ENCODE measurements at places on chromosomes 13 and 19.
A peak's percentile ranks its signal among the peaks of the same experiment; 100 is the strongest.

DNA sequence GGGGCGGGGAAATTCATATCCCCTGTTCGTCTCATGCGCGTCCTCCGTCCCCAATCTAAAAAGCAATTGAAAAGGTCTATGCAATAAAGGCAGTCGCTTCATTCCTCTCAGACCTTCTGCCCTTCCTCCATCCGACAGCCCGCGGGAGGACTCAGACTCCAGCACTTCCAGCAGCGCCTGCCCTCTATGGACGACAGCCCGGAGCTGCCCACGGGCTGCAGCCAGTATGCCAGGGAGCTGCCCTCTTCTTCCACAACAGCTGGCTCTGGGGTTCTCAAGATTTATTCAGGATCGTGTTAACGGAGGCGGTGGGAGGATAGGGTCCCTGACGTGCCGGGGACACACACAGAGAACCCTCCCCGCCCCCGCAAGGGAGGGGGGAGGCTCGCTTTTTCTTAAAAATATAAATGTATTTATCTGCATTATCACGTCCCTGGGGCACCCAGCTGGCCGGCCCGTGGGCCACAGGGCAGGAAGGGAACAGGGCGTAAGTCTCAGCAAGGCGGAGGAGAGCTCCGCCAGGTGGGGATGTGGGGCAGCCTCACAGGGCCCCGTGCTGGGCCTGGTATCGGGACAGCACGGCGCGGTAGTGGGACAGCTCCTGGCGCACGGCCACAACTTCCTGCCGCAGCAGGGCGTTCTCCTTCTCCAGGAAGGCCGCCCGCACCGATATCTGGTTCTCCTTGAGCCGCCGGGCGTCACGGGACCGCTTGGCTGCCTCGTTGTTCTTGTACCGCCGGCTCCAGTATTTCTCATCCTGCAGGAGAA, 6.7 kb downstream of the DBP start:
- DNase-seq = no peak
- no peak overlapping the region for H3K4me3 ChIP-seq
- peaks cover 22% of the 10 kb centered on the region for H3K4me1 ChIP-seq
- no peaks in the 10 kb centered on the region for H3K27me3 ChIP-seq

DNA sequence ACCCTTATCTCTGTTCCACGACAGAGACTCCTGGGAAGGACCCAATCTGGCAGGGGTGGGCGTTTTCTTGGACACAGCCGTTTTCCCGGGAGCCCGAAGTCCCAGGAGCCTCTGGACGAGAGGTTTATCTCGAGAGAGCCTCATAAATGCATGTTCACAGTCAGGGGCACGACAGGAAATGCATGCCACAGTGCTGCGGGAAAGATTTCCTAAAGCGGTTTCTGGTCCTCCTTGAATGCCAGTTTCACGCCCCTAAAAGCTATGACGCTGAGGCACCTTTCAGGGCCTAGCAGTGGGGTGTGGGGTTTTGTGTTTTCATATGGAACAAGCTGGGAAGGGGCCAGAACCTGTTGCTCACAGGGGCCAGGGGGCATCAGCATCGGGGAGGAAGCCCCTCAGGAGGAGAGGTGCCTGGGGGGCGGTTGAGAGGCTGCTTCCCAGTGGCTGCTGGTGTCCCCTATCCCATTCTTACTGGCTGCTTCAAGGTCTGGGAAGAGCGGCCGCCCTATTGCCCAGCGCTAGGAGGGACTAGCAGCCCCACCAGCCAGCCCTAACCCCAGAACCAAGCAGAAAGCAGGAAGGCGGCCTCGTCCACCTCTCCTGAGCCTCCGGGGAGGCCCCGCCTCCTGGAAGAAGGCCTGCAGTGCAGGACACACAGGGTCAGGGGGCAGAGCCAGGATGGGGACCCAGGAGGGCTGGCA, 157.0 kb downstream of the KDM4B start:
- H3K4me3 ChIP-seq = no peak overlapping the region
- peaks cover 71% of the 10 kb centered on the region for H3K4me1 ChIP-seq
- peaks cover under 1% of the 10 kb centered on the region for H3K36me3 ChIP-seq
- H3K27ac ChIP-seq = peak overlapping the region; percentile 100
- H3K27me3 ChIP-seq = no peaks in the 10 kb centered on the region

DNA sequence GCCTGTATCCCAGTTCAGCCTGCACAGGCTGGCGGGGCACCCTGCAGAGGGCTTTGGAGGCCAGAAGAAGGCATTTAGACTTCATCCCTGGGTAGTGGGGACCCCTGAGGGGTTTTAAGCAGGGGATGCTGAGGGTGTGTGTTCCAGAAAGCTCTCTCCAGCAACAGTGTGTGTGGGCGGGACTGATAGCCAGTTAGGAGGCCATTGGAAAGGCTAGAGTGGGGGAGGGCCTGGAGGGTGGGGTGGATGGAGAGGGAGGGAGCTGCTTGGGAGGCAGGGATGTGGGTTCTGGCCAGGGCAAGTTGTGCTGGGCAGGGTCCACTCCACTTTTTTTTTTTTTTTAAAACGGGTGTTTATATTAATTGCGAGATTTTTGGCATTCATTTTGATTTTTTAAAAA, 28.3 kb downstream of the LYL1 start:
- DNase-seq = no peak
- H3K4me3 ChIP-seq = no peak overlapping the region
- no peak overlapping the region for H3K27ac ChIP-seq
- no peaks in the 10 kb centered on the region for H3K27me3 ChIP-seq

DNA sequence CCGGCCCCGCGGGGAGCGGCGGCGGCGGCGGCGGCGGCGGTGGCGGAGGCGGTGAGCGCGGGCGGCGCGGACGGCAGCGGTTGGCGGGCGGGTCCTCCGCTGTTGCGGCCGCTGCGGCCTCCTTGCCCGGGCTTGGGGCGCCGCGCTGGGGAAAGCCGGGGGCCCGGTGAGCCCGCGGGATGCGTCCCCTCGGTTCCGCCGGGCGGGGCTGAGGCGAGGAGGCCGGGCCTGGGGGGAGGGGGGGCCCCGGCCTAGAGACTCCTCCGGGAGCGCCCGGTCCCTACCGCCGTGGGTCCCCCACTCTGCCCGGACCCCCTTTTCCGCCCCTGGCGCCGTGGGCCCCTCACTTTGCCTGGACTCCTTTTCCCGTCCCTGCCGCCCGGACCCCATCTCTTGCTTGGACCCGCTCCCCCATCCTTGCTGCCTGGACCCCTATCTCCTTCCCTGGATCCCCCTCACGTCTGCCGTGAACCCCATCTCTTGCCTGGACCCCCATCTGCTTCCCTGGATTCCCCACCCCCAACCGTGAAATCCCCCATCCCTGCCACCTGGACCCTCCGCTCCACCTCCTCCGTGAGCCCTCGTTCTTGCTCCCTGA, 28.6 kb upstream of the NDUFS7 start:
- H3K27ac ChIP-seq = no peak overlapping the region
- H3K4me3 ChIP-seq = peak overlapping the region; percentile 35
- DNase-seq = no peak
- H3K36me3 ChIP-seq = no peaks in the 10 kb centered on the region
- H3K27me3 ChIP-seq = no peaks in the 10 kb centered on the region

GRCh38 chr13:85261757-85262346, 537.4 kb downstream of the SLITRK6 start:
- H3K4me3 ChIP-seq = no peak overlapping the region
- no peaks in the 10 kb centered on the region for H3K36me3 ChIP-seq
- H3K27me3 ChIP-seq = no peaks in the 10 kb centered on the region
- no peak for DNase-seq
- H3K4me1 ChIP-seq = no peaks in the 10 kb centered on the region

DNA sequence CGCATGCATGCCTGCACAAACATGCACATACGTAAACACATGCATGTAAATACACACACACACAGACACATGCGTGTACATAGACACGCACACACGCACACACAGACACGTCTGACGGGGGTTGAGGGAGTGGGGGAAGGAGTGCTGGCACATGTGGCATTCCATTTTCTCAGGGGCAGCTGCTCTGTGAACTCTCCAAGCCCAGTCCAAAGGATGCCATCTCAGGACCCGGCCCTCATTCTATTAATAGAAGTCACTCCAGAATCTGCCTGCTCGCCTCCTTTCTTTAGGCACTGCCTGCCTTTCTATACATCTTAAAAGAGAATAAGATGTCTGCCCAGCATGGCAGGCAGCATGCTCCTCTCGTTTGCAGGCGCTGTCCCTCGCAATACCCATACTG, 5.3 kb downstream of the ARHGEF7 start:
- H3K36me3 ChIP-seq = no peaks in the 10 kb centered on the region
- H3K27ac ChIP-seq = no peak overlapping the region
- no peaks in the 10 kb centered on the region for H3K27me3 ChIP-seq
- H3K4me3 ChIP-seq = no peak overlapping the region
- DNase-seq = no peak

DNA sequence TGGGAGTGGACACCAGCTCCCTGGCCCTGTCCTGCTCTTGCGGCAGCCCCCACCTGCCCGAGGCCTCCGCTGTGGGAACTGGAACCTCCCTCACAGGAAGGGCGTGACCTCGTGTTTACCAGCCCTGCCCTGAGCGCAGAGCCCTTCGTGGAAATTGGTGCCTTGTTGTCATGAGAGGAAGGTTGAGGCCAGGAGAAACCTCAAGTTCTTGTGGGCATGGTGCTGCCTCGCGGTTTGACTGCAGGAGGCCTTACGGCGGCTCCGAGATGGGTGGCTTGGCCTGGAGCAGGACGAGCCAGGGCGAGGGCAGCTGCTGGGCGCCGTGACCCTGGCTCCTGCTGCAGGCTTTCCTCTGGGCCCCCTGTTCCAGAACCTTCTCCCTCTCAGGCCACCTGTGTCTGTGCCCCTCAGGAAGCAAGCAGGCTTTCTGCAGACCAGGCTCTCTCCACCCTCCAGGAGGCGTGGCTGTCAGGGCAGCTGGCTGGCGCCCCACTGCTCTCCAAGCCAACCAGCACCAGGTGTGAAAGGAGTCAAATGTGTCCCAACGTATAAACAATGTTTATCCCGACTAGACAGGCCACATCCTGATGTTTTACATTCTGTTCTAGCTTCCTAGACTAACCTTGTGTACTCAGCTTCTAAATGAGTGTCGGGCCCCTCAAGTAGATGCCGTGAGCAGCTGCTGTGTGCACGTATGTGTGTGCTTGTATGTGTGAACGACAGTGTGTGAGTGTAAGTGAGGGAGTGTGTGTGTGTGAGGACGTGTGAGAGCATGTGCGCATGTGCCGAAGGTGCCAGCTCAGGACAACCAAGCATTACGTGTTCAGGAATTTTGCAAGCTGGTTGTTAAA, 10.4 kb upstream of the RASA3 start:
- peak; percentile 69 for DNase-seq
- H3K36me3 ChIP-seq = no peaks in the 10 kb centered on the region
- peaks cover 81% of the 10 kb centered on the region for H3K4me1 ChIP-seq
- H3K4me3 ChIP-seq = peak overlapping the region; percentile 14
- H3K27ac ChIP-seq = peak overlapping the region; percentile 84

GRCh38 chr13:46050771-46051170, 1.8 kb downstream of the ZC3H13 start:
- H3K27ac ChIP-seq = no peak overlapping the region
- no peak overlapping the region for H3K4me3 ChIP-seq
- DNase-seq = no peak
- H3K27me3 ChIP-seq = no peaks in the 10 kb centered on the region

- peaks cover 5% of the 10 kb centered on the region for H3K27me3 ChIP-seq
- DNase-seq = no peak
- H3K36me3 ChIP-seq = no peaks in the 10 kb centered on the region
- H3K4me3 ChIP-seq = no peak overlapping the region
- no peak overlapping the region for H3K27ac ChIP-seq
These were observed 1.4 kb downstream of the LGALS14 start for GRCh38 chr19:39705578-39706188.

DNA sequence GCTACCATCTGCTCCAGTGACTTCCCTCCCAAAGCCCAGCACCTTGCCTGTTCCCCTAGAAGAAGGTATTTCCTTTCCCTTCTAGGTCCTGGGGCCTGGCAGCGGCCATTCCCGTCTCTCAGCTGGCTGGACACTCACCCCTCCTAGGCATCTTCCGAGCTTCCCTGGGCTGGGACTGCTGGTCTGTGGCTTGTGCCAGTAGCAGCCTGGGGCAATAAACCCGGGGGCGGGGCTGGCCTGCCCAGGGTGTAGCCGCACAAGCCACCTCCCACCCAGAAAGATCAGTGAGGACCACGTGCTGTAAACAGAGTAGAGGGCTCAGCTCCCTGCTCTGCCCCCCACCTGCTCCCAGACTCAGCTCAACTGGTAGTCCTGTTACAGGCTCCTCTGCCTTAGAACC, 15.0 kb downstream of the LIPE start:
- H3K27me3 ChIP-seq = no peaks in the 10 kb centered on the region
- no peak overlapping the region for H3K27ac ChIP-seq
- H3K4me1 ChIP-seq = no peaks in the 10 kb centered on the region
- H3K4me3 ChIP-seq = no peak overlapping the region
- DNase-seq = no peak

- H3K4me1 ChIP-seq = peaks cover 20% of the 10 kb centered on the region
- no peak overlapping the region for H3K4me3 ChIP-seq
- no peaks in the 10 kb centered on the region for H3K27me3 ChIP-seq
- H3K36me3 ChIP-seq = peaks cover 5% of the 10 kb centered on the region
These were observed 2.7 kb upstream of the ZNF345 start for GRCh38 chr19:36847968-36848367.

DNA sequence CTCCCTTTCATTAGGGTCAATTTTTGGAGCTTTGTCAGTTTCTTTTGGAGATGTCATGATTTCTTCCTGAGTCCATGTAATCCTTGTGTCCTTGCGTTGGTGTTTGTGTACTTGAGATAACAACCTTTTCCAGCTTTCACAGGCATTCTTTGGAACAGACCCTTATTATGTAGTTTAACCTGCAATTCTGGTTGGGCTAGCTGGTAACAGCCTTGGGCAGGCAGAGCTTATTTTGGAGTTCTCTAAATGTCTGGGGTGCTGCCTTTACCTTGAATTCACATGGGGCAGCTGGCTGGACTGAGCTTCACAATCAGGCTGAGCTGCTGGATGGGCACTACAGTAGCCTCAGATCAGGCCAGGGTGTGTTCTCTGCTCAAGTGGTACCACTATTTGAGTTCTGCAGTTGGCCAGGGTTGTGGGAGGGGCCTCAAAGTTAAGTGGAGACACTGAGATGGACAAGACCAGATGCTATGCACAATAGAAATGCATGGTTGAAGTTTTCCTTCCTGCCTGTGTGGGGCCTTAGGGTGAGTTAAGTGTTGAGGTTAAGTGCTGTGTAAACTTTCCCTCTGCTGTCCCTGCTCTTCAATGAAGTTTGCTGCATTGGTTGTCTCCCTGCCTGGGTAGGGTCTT, 277.3 kb downstream of the ATP8A2 start:
- DNase-seq = no peak
- H3K4me3 ChIP-seq = no peak overlapping the region
- H3K27me3 ChIP-seq = no peaks in the 10 kb centered on the region

- H3K27ac ChIP-seq = peak overlapping the region; percentile 9
- no peaks in the 10 kb centered on the region for H3K27me3 ChIP-seq
- no peaks in the 10 kb centered on the region for H3K36me3 ChIP-seq
- H3K4me1 ChIP-seq = peaks cover 15% of the 10 kb centered on the region
- no peak overlapping the region for H3K4me3 ChIP-seq
These were observed 73.1 kb upstream of the MTIF3 start for GRCh38 chr13:27523346-27524073.
